Stimulated activated CD8-positive, alpha-beta memory T cell treated with anti-CD3 and anti-CD28 coated beads, Interleukin-7, amount 100 ng/mL, for 24 hours (primary cell): ENCODE measurements at places on chromosomes 3 and 15.

- DNase-seq: no peak
Measured at GRCh38 chr15:36763685-36764084, 184.3 kb downstream of the CDIN1 start.

DNA sequence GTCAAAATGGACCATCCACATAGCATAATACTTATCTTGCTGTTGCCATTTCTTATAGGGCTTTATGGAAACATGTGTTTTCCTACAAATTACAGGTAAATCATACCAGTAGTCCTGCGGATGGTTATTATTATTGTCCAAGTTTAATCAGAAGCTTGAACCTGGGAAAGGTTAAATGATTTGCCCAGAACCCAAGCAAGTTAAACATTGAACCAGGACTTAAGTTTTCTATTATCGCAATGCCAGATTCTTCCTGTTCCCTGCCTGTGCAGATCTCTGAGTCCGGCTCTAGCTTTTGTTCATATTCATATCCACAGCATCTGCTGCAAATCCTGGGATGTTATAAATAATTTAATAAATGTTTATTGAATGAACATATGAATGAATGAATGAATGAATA lies 12.5 kb downstream of the LPP start:
- DNase-seq: no peak

DNA sequence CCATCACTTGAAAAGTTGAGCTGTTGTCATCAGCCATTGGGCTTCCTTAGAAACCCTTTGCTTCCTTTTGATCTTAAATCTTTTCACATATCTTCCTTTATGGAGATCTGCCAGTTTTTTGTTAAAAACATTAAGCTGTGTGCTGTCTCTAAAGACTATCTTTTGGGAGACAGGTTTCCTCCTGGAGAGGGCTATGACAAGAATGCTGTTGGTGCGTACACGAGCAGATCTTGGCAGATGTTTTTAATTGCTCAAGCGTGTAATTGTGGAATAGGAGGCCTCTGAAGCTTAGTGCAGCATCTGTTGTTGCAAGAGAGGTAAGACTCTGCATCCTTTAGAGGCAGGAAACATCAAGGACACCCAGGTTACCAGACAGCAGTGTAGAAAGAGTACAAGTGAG lies 56.8 kb downstream of the PHLDB2 start:
- DNase-seq: no peak

DNA sequence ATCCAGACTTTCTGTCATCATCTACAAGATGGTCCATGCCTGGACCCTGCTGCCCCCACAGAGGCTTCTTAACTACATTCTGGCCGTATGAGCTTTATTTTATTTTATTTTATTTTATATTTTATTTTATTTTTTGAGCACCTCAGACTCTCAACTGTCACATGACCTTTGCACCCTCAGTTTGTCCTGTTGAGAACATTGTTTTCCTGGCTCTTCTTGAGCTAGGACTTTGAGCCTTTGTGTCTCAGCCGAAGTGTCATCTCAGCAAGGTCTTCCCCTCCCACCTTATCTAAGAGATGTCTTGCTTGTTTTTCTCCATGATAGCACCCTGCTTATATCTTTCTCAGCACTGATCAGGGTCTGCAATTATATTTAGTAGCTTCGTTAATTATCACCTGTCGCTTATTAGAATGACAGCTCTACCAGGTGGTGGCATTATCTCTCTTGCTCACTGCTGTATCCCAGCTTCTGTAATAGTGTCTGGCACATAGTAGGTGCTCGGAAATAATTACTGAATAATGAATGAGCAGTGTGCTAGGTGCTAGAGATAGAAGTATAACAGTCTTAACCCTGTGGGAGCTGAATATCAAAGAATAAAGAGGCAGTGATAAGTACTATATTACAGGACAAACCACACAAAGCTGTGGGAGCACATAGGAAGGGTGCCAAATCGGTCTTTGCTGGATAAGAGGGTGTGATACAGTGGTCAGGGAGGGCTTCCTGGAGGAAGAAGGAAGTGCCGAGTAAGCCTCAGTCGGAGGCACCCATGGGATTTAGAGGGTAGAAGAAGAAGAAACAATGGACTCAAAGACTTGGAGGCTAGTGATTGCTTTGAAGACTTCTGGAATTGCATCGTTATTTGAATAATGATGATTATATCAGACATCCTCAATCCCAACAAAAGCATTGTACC lies 136.2 kb downstream of the ITPR1 start:
- no peak for DNase-seq

- no peak for DNase-seq
Measured at GRCh38 chr15:89657686-89658200, 2.5 kb upstream of the KIF7 start.

- no peak for DNase-seq
Measured at GRCh38 chr15:28921919-28922706, 36.3 kb downstream of the APBA2 start.

GRCh38 chr15:28885630-28886430 lies at the start of gene APBA2:
Gene APBA2 (plus strand): TSS chr15:28885974. CDS start chr15:29053885, 167,911 bp downstream.
- no peak for DNase-seq

DNA sequence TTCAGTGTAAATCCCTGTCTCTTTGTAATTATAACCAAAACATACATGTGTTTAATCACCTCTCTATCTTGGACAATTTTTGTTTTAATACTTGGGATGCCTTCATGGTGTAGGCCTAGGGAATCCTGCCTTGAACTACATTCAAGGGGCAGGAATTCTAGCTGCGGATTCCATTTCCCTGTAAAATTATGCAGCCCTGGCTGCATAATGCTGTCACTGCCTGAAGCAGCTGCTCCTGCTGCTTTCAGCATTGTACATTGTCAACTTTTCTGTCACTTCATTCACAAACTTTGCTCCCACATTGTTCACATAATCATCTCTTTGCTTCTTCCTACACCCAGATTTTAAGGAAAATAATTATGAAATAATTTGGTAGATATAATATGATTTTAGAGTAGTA lies 638.7 kb downstream of the RBMS3 start:
- DNase-seq: no peak

GRCh38 chr3:23111286-23111685 lies 91.8 kb upstream of the UBE2E2 start:
- no peak for DNase-seq

GRCh38 chr15:42088801-42089640 lies 5.3 kb downstream of the PLA2G4D start:
- DNase-seq: no peak

DNA sequence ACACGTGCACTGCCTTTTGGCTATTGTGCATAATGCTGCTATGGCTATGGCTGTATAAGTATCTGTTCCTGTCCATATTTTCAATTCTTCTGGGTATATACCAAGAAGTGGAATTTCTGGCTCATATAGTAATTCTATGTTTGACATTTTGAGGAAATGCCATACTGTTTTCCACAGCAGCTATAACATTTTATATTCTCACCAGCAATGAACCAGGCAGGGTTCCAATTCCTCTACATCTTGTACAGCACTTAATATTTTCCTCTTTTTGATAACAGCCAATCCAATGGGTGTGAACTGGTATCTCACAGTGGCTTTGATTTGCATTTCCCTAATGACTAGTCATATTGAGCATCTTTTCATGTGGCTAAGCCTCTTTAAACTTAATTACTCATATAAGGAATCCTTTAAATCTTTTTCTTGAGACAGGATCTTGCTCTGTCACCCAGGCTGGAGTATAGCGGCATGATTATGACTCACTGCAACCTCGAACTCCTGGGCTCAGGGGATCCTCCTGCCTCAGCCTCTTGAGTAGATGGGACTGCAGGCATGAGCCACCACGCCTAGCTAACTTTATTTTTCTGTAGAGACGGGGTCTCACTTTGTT lies 38.1 kb upstream of the IGDCC4 start:
- DNase-seq: no peak

GRCh38 chr3:8210882-8211341 lies 290.7 kb upstream of the LMCD1 start:
- DNase-seq: no peak

DNA sequence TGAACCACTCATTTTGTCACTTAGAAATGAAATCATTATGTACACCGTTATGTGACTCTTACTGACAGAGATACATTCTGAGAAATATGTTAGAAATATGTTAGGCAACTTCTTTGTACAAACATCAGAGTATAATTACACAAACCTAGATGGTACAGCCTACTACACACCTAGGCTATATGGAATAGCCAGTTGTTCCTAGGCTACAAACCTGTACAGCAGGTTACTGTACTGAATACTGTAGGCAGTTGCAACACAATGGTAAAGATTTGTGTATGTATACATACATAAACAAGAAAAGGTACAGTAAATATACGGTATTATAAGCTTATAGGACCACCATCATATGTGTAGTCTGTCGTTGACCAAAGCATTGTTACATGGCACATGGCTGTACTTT lies 3.7 kb downstream of the SACM1L start:
- DNase-seq: no peak

DNA sequence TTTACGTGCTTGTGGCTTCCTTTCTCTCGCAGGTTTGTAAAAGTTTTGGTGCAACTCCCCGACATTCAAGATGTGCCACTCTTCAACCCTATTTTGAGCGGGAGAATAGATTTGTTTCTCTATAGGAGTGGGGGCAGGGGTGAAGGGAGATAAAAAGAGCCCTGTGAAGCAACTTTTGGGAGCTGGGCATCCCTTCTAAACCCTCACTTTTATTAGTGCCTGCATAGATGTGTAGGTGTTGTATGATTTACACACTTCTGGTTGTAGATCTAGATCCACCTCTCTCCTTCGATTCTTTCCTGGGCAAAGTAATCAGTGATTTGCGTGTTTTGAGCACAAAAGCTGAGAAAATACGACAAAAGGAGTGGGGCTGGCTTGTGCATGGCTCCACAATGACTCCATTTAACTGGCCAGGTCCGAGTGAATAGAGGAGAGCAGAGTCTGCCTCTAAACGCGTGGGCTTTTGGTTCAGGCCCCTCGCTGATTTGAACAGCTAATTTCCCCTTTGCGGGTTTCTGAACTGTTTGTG lies 17.7 kb downstream of the SOX2 start:
- no peak for DNase-seq

- no peak for DNase-seq
Measured at GRCh38 chr3:124631727-124632126, 98.5 kb upstream of the UMPS start.

- no peak for DNase-seq
Measured at GRCh38 chr15:44216958-44217357, 21.9 kb upstream of the FRMD5 start.

DNA sequence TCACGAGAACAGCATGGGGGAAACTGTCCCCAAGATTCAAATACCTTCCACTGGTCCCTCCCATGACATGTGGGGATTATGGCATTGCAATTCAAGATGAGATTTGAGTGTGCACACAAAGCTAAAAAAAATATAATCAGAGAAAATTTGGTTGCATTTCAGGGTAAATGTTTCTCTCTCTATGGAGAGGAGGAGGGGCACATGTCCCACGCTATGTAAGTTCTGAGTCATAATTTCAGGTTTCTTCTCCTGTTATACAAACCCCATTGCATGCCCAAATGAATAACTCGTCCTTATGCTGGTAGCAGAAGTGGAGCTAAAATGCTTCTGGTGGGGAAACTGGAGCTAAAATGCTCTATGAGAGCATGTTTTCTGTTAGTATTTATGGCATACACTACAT lies 209.7 kb upstream of the DCBLD2 start:
- DNase-seq: no peak

DNA sequence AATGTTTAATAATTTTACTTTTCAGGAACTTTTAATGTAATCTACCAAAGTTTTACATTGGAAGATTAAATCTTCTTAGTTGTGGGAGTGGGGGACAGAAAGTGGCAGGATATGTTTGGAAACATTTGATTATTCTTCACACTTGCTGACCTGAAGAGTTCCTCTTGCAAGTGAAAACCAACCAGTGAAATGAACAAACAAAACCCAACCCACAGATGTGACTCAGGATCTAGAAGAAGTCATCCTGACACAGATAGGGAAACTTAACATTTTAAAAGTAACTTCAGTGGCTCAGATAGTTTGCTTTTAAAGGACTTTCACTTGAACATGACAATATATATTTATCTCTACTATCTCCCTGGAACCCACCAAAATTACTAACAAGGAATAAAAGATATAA lies 55.4 kb downstream of the ASTE1 start:
- DNase-seq: no peak

GRCh38 chr15:100468285-100468684 lies 60.5 kb downstream of the CERS3 start:
- no peak for DNase-seq

GRCh38 chr15:72685925-72686794 lies at the start of the genes BBS4 and HIGD2B:
Gene BBS4 (plus strand): TSS chr15:72686207. CDS start chr15:72686228, 21 bp downstream.
Gene HIGD2B (minus strand): TSS chr15:72686182. CDS start chr15:72676374, 9,808 bp downstream.
- peak; percentile 75 for DNase-seq

- no peak for DNase-seq
Measured at GRCh38 chr3:143648708-143649107, 199.6 kb downstream of the SLC9A9 start.

DNA sequence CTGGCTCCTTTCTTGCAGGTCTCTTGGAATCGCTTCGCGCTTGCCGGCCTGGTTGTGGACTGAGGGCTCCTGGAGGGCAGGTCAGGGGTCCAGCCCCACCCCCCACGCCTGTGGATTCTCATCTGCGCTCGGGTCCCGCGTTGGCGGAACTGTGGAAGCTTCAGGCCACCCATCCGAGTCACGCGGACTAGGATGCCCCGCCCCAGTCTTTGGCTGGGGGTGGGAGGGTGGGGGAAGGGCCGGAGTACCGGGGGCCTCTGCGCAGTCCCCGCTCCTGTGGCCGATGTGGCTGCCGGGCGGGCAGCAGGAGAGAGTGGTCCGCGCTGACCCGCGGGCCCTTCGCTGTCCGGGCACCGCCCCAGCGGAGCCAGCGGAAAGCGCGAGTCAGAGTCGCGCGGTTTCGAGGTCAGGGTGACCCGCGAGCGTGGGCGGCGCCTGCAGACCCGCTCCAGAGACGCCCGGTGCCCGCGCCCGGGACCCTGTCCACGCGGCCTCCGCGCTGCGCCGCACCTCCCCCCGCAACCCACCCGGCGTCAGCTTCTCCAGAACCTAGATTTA lies 114.2 kb downstream of the KLF13 start:
- no peak for DNase-seq

DNA sequence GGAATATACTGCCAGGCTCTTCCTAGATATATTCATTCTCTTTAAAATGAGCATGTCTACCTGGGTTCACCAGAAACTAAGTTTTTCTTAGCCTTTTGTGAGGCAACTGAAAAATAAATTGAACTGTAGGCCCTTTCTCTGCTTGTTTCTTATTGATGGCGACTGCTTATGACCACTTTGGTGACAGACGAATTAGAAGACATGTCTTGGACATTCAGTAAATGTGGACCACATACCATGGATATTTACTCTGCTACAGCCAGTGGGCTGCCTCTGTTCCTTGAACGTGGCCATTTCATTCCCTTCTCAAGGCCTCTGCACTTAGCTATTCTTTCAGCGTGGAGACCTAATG lies 603 bp upstream of the SELENOK start:
- DNase-seq: no peak

- no peak for DNase-seq
Measured at GRCh38 chr15:50930792-50931191, 22.3 kb downstream of the AP4E1 start.
